Activated CD4-positive, alpha-beta memory T cell treated with anti-CD3 and anti-CD28 coated beads, Interleukin-2, amount 10 ng/mL, durations not matched to agents 7 days and 5 days (primary cell): ENCODE measurements at places on chromosomes 5 and 9. TPM values are rescaled to one million over a fixed set of nuclear protein-coding genes. Genes with fewer than 3 reads are reported as not detected.

DNA sequence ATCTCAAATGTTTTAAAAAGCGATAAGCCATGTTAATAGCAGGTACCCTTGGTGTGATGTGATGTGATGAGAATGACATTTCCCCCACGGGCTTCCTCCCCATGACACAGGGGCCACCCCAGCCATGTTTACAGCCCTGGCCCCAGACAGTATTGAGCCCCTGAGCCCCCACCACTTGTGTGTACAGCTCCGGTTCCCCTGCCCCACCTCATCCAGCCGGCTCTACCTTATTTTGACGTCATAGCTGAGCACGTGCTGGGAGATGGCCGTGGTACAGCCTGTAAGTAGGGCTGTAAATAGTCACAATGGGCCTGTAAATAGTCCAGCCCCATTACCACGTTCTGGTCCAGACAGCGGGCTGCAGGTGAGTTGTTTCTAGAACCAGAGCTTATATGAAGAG lies 24.9 kb upstream of the HNRNPH1 start:
- no peak overlapping the region for H3K4me3 ChIP-seq
- peaks cover 7% of the 10 kb centered on the region for H3K27me3 ChIP-seq
- DNase-seq: no peak

- H3K27me3 ChIP-seq: no peaks in the 10 kb centered on the region
- DNase-seq: no peak
- no peaks in the 10 kb centered on the region for H3K4me1 ChIP-seq
- H3K4me3 ChIP-seq: no peak overlapping the region
These were observed 70.3 kb downstream of the STK32A start for GRCh38 chr5:147305147-147305546.

The CTNND2 gene
- not detected for total RNA-seq

- H3K36me3 ChIP-seq: peaks cover 5% of the 10 kb centered on the region
- peaks cover 90% of the 10 kb centered on the region for H3K27me3 ChIP-seq
- no peak overlapping the region for H3K4me3 ChIP-seq
- H3K27ac ChIP-seq: no peak overlapping the region
These were observed 7.1 kb upstream of the NKX2-5 start for GRCh38 chr5:173242079-173242478.

GRCh38 chr5:64587370-64587769 lies 81.6 kb downstream of the RGS7BP start:
- no peak overlapping the region for H3K4me3 ChIP-seq
- H3K27ac ChIP-seq: no peak overlapping the region
- H3K36me3 ChIP-seq: no peaks in the 10 kb centered on the region
- H3K4me1 ChIP-seq: no peaks in the 10 kb centered on the region
- no peak for DNase-seq
